Mucosa of descending colon (tissue), 3 donors: ENCODE measurements at places on chromosomes 13 and 19. TPM values are rescaled to one million over a fixed set of nuclear protein-coding genes. Genes with fewer than 3 reads are reported as not detected.

GRCh38 chr13:41458761-41459431 is 1.5 kb downstream of the RGCC start:
- DNase-seq = no peak

GRCh38 chr13:27117952-27118351 is 53.7 kb downstream of the USP12 start:
- no peak for DNase-seq

GRCh38 chr13:107743526-107743925 is 471.8 kb downstream of the LIG4 start:
- DNase-seq = no peak

ADM5 gene
- 1.2 TPM for total RNA-seq

MYO16 gene
- total RNA-seq = not detected

METTL21C gene
- total RNA-seq = not detected

VSIG10L gene
- 3.8 TPM for total RNA-seq

- no peak for DNase-seq
Measured at GRCh38 chr19:55278391-55279135, 1.3 kb downstream of the HSPBP1 start.
